Effector memory CD4-positive, alpha-beta T cell (primary cell): ENCODE measurements at places on chromosomes 7 and 10.

GRCh38 chr7:12746211-12746610 lies 58.8 kb downstream of the ARL4A start:
- DNase-seq, result no peak

DNA sequence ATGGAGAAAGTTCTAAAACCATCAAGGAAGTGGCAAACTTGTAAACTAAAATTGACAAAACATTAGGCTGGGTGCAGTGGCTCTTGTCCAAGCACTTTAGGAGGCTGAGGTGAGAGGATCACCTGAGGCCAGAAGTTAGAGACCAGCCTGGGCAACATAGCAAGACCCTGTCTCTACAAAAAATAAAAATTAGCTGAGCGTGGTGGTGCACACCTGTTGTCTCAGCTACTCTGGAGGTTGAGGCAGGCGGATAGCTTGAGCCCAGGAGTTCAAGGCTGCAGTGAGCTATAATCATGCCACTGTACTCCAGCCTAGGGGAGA lies 29.4 kb upstream of the HNRNPH3 start:
- DNase-seq, result no peak

GRCh38 chr10:125820701-125821100 lies 2.4 kb downstream of the UROS start:
- DNase-seq, result no peak

GRCh38 chr10:117817116-117817515 lies 229.6 kb downstream of the RAB11FIP2 start:
- no peak for DNase-seq

- no peak for DNase-seq
Observed at GRCh38 chr7:159064816-159065510, 79.7 kb downstream of the VIPR2 start.

- no peak for DNase-seq
Observed at GRCh38 chr10:11144626-11145494, 127.2 kb downstream of the CELF2 start.

DNA sequence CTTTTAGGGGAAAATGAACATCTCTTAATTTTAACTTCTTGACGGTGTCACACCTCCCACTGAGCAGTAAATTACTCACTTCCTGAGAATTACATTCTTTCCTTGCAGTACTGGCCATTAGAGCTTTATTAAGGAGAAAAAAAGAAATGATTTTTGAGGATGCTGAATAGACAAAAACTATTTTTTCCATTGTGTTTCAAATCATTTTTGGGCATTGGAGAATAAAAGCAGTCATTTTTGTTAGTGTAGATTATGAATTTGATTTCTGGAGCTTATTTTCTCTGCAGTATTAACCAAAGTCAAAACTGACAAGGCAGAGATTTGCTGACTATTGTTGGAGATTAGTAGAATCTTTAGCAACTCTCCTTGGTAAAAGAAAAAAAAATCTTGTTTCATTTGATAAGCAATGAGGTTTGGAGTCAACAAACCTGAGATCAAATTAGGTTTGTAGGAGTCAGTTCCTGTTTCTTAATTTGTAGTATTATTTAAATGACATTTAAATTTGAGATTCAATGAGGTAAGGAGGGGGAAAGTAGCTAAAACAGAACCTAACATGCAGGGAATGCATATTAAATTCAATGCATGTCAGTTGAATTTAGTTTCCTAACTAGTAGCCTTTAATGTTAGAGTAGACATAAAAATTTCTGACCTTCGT lies 70.6 kb downstream of the AP3M1 start:
- no peak for DNase-seq

GRCh38 chr7:120993553-120994191 lies 5.2 kb downstream of the CPED1 start:
- DNase-seq, result no peak

DNA sequence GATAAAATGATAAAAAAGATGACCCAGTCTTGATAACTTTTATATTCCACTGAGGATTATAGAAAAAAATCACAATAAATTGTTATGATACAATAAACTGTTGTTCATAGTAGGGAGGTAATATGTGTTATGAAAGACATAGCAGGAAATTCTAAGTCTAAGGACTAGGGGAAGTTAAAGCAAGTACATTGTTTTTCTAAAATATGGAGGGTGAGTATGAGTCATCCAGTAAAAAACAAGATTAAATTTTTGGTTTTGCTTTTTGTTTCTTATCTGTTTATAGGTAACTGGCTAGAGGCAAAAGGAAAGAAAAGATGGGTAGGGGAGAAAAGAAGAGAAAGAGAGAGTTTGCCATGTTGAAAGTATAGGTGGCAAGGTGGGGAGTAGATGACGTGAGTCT lies 188.4 kb downstream of the POLR1F start:
- no peak for DNase-seq

- DNase-seq, result no peak
Observed at GRCh38 chr7:51141451-51142003, 175.1 kb downstream of the COBL start.

GRCh38 chr7:130369110-130369711 lies 11.1 kb upstream of the CPA1 start:
- DNase-seq, result no peak

DNA sequence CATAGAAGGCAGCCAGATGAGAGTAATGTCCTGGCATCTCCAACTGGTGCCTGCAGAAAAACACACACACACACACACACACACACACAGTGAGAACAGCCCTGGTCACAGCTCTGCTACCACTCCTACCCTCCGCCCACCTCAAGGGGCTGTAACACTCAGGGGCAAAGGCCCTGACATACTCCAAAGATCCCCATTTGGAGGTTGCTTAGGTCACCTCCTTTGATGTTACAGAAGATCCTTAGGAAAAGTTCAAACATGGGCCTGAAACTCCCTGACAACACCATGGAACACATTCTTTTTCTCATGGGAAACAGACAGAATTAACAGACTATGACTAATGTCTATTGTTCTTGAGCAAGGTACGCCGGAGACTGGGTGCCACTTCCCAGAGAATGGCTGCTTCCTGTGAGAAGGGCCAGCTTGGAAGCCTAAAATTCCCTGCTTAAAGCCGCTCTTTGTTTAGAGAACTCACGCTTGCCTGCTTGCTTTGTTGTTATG lies 27.7 kb downstream of the DENND11 start:
- DNase-seq, result no peak
